Activated gamma-delta T cell (primary cell): ENCODE measurements at places on chromosomes 1 and 21.
A peak's percentile ranks its signal among the peaks of the same experiment; 100 is the strongest.

DNA sequence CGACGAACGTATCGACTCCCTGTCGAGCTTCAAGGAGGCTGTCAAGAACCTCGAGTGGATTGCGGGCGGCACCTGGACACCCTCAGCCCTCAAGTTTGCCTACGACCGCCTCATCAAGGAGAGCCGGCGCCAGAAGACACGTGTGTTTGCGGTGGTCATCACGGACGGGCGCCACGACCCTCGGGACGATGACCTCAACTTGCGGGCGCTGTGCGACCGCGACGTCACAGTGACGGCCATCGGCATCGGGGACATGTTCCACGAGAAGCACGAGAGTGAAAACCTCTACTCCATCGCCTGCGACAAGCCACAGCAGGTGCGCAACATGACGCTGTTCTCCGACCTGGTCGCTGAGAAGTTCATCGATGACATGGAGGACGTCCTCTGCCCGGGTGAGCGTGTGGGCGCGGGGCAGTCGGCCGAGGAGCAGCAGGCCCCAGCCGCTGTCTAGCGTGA lies 28.0 kb downstream of the COL6A2 start:
- no peak for DNase-seq

DNA sequence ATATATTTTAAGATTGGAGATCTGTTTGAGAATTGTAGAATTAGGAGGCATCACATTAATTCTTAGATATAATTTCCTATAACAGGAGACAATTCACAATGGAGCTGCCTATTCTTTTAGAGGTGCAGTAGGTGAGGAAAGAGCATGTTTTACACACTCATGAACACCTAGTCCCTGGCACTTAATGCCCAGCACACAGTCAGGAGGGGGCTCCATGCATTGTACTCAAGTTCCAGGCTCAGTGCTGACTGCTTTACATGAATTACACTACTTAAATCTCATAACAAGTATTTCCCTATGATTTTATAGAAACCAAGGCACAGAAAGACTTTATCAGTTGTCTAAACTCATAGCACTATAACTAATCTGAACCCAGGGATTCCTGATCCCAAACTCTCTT lies 360 bp upstream of the GBP3 start:
- DNase-seq, result no peak

DNA sequence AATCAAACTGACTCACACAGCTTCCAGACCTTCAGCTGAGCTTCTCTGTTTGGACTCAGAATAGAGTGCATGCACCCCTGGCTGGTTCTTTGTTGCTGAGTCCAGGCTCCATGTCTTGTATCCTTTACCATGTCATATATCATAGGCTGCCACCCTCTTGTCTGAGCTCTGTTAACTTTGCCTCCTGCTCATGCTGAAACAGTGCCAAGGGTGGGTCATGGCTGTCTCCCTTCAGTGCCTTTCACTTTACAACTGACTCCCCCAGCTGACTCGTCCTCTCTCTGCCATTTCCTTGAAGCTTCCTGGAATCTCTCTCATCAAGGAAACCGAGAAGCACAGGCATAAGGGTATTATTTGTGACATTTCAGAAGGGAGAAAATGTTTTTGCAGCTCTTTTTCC lies 885.3 kb downstream of the TTLL7 start:
- DNase-seq, result no peak

- peak; percentile 57 for DNase-seq
Observed at GRCh38 chr1:52601991-52602855, at the start of gene GPX7. Gene GPX7 (plus strand): TSS chr1:52602371. CDS start chr1:52602410, 39 bp downstream.
